ENCODE measurements at places on chromosomes 12 and 14. TPM values are rescaled to one million over a fixed set of nuclear protein-coding genes. Genes with fewer than 3 reads are reported as not detected.

KRT6C gene
- not detected for total RNA-seq

DHRS2 gene
- total RNA-seq: 3.0 TPM

KRT73 gene
- total RNA-seq: not detected

AMHR2 gene
- total RNA-seq: not detected

ARID2 gene
- 17.5 TPM for total RNA-seq

KCNC2 gene
- not detected for total RNA-seq

FOXG1 gene
- not detected for total RNA-seq

EIF2S3B gene
- 4.8 TPM for total RNA-seq

ADCK1 gene
- total RNA-seq: 10.0 TPM

GPR68 gene
- total RNA-seq: not detected

STAB2 gene
- not detected for total RNA-seq

PSME2 gene
- total RNA-seq: 288 TPM

FBXL14 gene
- total RNA-seq: 19.4 TPM

ERGIC2 gene
- 112 TPM for total RNA-seq

TAS2R31 gene
- 4.1 TPM for total RNA-seq

MRPL51 gene
- 213 TPM for total RNA-seq
